Kidney epithelial cell (primary cell): ENCODE measurements at places on chromosomes 7 and 10. TPM values are rescaled to one million over a fixed set of nuclear protein-coding genes. Genes with fewer than 3 reads are reported as not detected.

ZNF365 gene
- total RNA-seq = 4.7 and 6.9 TPM in 2 replicates

DNA sequence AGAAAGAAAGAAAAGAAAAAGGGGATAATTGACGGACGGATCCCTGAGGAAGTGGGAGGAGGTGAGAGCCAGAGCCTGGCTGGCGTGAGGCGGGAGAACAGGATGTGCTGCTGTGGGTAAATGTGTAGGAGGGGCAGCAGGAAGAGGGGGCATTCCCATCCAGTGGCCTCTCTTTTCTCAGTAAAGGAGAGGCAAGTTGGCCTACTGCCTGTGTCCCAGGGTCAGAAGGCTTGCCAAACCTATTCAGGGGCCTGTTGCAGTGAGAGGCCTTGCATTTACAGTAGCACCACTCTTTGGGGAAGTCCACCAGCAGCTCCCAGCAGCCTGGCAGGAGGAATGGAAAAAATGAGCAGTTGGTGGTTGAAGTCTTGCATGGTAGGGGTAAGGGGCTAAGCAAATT lies 26.6 kb upstream of the ASCC1 start:
- no peak for DNase-seq

DNA sequence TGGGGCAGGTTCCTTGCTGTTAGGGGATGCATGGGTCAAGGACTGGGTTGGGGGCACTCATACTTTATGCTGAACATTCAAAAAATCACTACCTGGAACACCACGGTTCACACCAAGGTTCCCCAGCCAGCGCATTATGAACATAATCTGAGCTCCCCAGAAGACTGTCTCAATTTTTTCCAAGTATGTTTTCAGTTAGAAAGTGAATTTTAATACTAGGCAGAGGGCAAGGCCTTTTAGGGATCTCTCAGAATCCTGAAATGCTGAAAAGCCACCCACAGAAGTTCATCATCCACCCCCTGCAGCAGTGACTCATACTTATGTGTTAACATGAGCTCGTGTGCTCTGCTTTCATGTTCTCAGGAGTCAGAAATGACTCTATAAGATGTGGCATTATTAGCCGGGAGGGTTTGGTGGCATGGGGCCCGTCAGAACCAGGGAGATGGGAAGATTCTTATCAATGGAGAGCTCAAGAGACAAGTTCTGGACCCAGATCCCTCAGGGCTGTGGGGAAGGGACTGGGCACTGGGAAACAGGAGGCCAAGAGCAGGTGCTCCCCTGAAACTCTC lies 185.2 kb upstream of the ITGB1 start:
- DNase-seq = no peak

DNA sequence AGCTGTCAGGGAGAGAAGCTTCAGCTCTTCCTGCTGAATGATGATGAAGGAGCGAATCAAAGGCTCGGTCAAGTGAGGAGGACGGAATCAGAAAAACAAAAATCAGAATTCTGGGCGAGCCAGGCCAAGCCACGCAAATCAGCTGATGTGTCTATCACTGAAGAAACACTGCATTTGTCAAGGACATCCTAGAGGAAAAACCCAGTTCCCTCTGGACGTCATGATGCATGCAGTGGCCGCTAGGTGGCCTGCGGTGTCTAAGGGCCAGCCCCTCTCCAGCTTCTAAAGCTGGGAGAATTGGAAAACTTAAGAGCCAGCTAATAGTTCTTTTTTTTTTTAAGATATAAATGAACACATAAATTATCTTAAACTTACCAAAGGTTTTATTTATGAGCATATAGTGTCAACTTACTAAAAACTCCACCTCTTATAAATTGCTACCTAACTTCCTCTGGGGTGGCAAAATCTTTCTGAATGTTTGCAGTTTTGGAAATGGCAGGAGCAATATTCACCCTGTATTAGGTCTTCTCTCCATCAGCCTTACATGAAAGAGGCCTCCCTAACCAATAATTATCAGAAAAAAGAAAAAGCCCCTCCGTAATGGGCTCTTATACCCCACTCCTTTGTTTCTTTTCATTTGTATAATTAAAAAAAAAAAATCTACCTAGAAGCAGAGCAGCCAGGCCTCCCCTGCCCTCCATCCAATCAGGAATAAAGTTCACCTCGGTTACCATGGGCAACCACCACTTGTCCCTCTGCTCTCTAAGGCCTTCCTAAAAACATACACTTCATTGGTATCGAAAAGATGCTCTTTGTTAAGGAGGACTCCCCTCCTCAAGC lies 186.8 kb downstream of the USP6NL start:
- no peak for DNase-seq

DNA sequence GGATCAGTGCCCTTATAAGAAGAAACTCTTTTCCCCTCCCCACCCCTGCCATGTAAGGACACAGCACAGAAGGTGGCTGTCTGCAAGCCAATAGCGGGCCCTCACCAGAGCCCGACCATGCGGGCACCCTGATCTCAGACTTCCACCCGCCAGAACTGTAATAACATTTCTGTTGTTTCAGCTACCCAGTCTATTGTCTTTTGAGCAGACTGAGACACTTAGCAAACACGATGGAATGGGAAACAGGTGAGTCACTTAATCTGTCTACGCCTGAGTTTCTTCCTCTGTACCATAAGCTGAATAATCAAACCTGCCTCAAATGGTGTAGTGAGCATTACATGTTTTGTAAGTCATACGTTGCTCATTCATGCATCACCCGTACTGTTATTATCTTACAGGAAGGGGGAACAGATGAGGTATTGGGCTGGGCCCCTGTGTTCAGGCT lies 58.2 kb downstream of the STRA8 start:
- peak; percentile 96 for DNase-seq

HYAL4 gene
- total RNA-seq = not detected in 2 replicates

SRRM3 gene
- 0.21 TPM in 1 of 2 replicates, not detected in the other for total RNA-seq

NANOS1 gene
- 0.88 and 1.6 TPM in 2 replicates for total RNA-seq

- no peak for DNase-seq
Observed at GRCh38 chr7:49848211-49848841, 74.9 kb downstream of the VWC2 start.

DNA sequence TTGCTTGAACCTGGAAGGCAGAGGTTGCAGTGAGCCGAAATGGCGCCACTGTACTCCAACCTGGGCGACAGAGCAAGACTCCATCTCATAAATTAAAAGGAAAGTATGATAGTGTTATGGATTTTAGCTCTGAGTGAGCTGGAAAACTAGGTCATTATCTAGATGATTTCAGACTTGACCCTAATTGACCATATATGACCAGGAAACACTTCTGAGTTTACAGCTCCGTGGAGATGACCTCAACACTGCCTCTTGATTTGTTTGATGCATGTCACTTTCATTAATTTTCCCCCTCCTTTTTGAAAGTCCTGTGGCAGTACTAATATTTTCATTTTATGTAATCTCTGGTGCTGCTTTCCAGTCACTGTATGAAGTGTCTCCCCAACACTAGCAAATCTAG lies 7.8 kb upstream of the SEC61A2 start:
- no peak for DNase-seq

DNA sequence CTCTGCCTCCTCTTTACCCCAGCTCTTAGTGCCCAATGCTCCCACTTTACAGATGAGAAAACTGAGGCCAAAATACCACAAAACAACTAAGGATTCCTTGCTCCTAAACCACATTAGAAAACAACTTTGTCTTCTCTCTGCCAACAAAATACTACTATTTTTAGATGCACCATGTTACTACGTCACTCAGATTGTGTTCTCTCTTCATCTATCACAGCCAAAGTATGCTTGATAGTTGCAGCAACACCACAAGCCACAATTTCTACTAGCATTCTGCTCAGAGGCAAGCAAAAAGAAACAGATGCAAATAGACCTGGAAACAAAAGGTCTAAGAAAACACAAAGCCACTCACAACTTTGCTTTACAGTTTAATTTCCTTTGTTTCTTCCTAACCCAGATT lies 3.3 kb upstream of the PDE1C start:
- DNase-seq = no peak

TUBB8 gene
- total RNA-seq = not detected in 2 replicates

TEX47 gene
- not detected in 2 replicates for total RNA-seq

ASIC3 gene
- 0.04 and 0.41 TPM in 2 replicates for total RNA-seq

- no peak for DNase-seq
Observed at GRCh38 chr10:60139290-60139689, 232.9 kb upstream of the CCDC6 start.

GRCh38 chr7:99579956-99580777 lies 17.9 kb upstream of the TMEM225B start:
- no peak for DNase-seq

AOAH gene
- 2.6 and 4.4 TPM in 2 replicates for total RNA-seq

- no peak for DNase-seq
Observed at GRCh38 chr10:2232479-2232878, 495.2 kb upstream of the ADARB2 start.

- DNase-seq = no peak
Observed at GRCh38 chr10:48604039-48604990, 558 bp downstream of the ARHGAP22 start.

- no peak for DNase-seq
Observed at GRCh38 chr10:123883673-123884320, 7.8 kb downstream of the CPXM2 start.

WNT16 gene
- total RNA-seq = not detected in 2 replicates

DNA sequence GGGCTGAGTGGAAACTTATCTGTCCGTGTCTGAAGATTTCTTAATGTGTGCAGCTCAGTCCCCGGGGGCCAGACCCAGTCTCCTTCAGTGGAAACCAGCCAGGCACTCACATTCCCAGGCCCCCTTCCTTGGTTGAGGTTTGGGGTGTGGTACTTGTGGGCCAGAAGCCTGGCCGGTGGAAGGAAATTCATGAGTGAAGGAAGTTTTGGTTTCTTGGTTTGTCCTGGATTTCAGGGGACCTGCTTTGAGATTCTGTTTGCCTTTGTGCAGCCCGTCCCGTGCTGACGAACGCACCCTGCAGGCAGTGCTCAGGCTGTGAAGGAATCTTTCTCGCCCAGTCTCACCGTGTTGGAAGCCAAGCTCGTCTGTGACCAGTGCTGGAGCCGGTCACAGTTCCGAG lies 2.9 kb downstream of the INPP5A start:
- no peak for DNase-seq

CCDC172 gene
- not detected in 2 replicates for total RNA-seq

- no peak for DNase-seq
Observed at GRCh38 chr7:51680594-51681399, 364.2 kb upstream of the COBL start.

CYTH3 gene
- 24.9 and 44.8 TPM in 2 replicates for total RNA-seq

DNA sequence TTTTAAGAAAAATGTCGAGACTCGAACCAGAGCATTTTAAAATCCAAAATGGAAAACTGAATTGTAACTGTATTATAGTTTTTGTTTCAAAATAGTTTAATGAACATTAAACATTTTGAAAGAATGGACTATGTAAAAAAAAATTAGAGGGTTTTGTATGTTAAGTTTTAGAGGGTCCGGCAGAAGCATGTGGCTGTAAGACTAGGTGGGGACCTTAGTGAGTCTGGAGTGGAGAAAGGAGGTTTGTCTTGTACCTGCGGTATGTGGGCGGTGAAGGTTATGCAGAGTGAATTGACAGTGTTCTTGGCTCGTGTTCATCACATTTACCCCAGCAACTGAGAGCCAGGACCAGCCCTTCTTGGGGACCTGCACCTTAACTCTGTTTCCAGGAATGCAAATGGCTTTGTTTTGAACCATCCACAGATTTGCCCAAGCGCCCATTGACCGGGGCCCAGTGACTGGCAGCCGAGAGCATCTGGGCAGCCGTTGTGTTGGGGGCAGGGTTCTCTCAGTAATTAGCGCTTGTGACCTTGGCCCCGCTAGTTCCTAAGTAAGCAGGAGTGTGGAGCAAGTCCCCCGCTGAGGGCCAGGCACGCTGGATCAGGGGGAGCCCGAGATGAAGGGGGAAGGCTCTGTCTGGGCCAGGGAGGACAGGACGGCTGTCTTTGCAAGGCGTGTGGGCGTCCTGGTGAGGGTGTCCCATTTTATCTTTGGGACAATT lies 1.4 kb upstream of the KLF6 start:
- no peak for DNase-seq

GRCh38 chr7:73611017-73611555 lies 13.2 kb downstream of the MLXIPL start:
- no peak for DNase-seq

SLC35G1 gene
- total RNA-seq = 1.2 and 3.3 TPM in 2 replicates

UNCX gene
- total RNA-seq = 0.55 and 1.6 TPM in 2 replicates

DNA sequence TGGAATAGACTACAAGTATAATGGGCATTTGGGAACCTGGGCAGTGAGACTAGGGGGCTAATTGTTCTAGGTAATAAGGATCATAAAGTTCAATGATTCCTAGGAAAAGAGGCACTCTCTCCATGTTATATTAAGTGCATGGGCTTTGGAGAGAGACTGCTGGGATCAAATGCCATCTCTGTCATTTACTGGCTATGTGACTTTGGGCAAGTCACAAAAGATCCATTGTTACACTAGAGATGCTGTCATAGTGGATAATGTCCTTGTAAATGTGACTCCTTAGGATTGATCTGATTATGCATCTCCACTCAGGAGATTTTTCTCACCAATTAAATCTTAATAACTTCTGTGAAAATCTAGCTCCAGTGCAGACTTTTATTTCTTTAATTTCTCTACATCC lies 156.3 kb upstream of the CACNA2D1 start:
- DNase-seq = no peak

- DNase-seq = no peak
Observed at GRCh38 chr7:116100626-116101025, 70.1 kb upstream of the TFEC start.

DNA sequence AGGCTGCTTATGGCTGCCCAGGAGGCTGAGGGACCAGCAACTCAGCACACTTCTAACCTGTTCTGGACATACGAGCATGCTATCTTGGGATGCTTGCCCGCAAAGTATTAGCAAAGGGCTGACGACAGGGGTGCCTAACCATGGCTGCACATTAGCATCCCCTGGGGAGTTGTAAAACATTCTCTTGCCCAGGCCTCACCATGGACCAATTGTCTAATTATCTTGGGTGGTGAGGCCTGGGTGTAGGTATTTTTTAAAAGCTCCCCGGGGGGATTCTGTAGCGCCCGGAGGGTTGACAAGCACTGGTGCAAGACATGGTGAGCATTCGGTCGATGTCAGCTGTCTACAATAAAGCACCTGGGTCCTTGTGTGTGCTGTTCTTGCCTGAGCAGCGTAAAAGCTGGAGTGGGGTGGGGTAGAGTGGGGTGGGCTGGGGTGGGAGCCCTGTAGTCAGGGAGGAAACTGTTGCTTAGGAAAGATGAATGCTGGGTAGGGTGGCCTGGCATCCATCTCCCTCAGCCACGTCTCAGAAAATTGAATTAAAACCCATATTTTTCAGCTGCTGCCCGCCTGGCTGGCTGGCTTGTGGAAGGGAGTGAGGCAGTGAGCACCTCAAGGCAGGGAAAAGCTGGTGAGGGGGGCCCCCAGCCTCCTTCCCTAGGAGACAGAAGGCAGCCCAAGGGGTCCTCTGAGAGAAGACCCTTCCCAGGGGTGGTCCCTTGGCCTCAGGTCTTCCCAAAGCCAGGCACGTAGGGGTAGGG lies 2.9 kb upstream of the ADCYAP1R1 start:
- DNase-seq = no peak
